Hematopoietic multipotent progenitor cell treated with erythropoietin and hydrocortisone succinate and interleukin-3 and kit ligand, for 6 days (in vitro differentiated cells): ENCODE measurements at places on chromosomes 1 and 21.

DNA sequence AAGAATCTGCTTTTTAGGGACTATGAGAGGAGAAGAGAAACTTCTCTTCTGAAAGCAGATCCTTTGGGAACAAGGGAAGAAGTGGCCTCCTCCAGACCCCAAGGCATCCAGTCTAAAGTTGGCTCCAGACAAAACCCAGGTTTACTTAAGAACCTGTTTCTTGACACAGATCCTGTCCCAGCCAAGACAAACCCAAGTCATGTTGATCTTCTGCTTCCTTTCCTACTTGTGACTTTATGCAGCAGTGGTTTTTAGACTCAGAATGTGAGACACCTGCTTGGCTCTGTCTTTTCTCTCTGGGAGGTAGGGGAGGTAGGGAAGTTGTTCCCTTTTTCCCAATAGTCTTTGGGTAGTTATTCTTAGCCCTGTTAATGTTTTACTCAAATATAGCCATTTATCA, 38.3 kb downstream of the ELAPOR1 start:
- no peak for DNase-seq

GRCh38 chr1:205918955-205919746, 24.1 kb downstream of the SLC26A9 start:
- DNase-seq: peak; percentile 81

- DNase-seq: no peak
These were observed 97.7 kb upstream of the IRF2BP2 start for GRCh38 chr1:234707641-234708040.

- DNase-seq: no peak
These were observed 94.6 kb downstream of the LRRC7 start for GRCh38 chr1:69662321-69662720.

DNA sequence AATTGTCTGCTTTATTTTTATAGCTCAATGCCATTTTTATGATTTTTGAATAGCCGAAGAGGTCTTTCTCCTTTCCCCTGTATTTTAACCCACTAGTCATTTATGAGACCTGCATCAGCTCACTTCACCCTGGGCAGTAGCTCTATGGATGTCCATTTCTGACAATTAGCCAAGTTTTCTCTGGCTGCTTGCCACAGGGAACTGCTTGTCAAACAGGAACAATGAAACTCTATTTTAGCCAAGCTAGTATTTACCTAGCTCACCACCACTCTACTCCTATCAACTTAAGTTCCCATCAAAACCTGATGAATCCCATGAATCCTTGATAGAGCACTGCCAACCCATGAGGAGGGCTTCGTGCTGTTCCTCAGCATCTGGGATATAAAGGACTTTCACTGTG, 406.7 kb downstream of the RWDD3 start:
- DNase-seq: no peak

GRCh38 chr1:83101406-83101805, 897.5 kb downstream of the TTLL7 start:
- no peak for DNase-seq

DNA sequence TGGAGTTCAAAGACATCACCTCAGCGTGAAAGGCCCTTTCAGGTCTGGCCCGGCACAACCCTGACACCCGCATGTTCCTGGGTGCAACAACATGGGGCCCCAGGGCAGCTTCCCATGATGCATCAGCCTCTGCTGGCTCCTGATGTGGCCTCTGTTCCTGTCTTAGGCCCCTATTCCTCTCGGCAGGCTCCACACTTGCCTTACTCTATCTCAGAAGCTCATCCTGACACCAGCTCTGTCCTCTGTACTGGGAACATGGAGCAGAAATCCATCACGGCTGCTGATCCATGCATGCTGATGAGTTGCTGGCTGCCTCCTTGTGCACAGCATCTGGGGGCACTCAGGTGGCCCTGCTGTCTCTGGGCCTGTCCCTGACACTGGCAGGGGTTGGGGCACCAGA, 74.6 kb downstream of the ADARB1 start:
- no peak for DNase-seq

GRCh38 chr1:1082776-1083415, 8.8 kb upstream of the RNF223 start:
- DNase-seq: no peak
